HFFc6 (cell line): ENCODE measurements at places on chromosomes 3 and 15.

DNA sequence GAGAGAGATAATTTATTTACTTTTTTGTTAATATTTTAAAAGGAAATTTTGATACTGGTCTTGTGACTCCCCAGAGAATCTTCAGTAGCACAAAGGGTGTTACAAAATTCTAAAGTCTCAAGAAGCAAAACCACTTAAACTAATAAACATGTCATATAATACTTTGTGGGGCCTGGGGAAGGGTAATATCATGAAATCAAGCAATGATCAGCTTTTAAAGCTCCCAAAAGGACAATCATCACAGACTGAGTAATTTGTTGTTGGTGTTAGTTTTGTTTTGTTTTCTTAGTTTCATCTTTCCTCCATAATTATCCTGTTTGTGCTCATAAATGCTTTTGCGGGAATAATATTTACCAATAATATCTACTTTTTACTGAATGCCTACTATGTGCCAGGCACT is 55.0 kb downstream of the TMEM212 start:
- no peak for DNase-seq

DNA sequence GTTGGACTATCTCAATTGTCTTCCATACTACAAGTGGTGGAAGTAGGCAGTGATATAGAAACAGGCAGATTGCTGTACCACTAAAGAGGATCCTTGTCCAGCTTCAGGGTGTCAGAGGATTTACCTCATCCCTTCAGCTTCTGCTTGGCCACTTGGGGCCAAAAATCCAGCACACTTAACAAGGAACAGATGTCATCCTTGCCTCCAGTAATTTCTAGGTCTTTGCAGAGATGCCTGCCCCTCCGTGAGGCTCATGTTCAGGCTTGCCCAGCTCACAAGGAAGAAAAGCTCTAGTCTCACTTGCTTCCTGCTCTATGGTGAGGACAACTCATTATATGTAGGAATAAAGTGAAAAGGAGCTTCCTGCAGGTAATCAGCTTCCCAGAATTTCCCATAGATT is 510.3 kb downstream of the EPHA3 start:
- DNase-seq: no peak

DNA sequence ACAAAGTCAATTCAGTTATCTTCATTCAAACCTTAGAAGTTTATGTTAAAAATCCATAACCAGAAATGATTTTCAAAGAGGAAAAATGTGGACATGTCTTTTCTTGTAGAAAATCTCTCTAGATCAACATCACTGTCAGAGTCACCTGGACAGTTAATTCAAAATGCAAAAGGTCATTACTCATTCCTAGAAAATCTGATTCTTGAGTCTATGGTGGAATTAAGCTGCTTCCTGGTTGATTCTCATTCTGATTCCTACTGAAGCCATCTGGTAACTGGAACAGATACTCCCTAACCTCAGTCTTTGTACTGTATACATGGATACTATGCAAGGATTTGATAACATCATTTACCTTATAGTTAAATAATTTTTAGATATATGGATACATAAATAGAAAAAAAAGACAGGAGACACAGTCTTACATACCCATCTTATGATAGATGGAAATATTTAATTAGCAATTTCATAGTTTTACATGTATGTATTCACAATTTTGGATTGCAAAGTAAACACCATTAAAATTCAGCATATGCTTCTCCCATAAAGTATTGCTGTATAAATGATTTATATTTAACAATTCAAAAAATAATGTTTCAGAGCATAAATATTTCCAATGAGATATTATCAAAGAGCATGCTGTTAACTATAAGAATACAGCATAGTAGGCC is 693.2 kb upstream of the CCDC54 start:
- no peak for DNase-seq

- no peak for DNase-seq
Measured at GRCh38 chr3:189038773-189039745, 132.7 kb upstream of the TPRG1 start.

DNA sequence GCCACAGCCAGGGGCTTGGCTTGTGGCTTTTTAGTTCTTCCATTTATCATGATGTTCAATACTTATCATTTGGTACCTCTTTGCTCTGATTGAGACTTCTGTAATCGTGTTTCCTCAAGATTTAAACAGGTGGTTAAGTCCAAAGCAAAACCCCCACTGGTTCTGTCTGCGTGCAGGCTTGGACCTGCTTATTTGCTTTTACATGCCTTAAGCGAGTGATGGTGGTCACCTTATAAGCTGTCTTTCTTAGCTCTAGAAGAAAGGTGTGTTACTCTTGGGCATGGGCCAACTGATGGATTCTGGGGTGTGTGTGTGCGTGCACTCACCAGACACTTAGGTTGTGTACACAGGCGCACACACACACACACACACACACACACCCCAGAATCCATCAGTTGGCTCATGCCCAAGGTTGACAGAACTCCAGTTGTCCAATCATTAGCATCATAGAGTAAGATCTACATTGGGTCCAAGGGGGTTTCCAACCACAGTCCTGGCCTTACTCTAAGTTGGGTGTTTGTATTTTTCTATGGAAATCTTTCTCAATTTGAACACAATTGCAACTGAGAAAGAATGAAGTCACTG is 1.2 kb downstream of the MYZAP start:
- DNase-seq: no peak

GRCh38 chr15:76376816-76377215 is 40.2 kb downstream of the ISL2 start:
- no peak for DNase-seq

- DNase-seq: peak; percentile 22
Measured at GRCh38 chr15:29736744-29737020, 85.6 kb downstream of the TJP1 start.

DNA sequence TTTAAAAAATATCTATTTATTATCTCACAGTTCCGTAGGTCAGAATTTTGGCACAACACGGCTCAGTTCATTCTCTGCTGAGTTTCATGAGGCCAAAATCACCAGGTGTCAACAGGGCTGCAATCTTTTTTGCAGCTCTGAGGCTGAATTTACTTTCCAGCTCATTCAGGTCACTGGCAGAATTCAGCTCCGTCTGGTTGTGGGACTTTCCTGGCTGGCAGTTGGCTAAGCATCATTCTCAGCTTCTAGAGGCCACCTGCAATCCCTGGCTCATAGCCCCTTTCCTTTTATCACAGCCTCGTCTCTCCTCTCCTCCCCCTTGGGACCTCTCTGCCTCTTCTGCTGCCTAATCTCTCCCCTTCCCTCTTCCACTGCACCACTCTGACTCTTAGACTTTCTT is 174.0 kb upstream of the WNT5A start:
- DNase-seq: no peak

- DNase-seq: no peak
Measured at GRCh38 chr15:89070197-89071124, 17.8 kb upstream of the ABHD2 start.

DNA sequence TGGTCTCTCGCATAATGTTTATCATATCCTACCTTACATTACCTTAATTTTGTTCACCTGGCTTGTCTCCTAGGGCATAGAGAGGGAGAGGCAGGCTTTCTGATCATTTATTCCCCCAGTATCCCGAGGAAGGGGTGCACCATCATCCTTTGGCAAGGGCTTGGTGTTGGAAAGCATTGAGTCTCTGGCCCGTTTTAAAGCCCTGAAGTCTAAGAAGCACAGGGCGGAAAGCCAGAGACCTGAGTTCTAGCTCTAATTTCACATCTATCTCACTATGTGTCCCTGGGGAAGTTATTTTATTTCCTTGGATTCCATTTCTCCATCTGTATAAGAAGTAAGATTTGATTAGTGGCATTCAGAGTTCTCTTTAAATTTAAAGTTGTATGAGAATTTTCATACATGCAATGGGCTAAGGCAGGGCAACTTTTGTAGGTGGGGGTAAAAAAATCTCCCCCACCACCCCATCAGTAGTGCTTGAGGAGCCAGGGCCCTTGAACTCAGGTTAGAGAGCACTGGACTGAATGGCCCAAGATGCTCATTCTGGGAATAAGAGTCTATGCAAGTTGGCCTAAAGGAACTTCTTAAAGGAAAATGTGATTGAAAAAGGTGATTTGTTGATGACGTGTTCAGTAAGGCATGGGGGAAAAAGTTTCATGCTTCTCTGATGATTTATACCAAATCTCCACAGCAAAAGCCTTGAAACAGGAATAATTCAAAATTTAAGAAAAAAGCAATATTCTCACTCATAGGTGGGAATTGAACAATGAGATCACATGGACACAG is 10.1 kb downstream of the TMC3 start:
- DNase-seq: no peak

DNA sequence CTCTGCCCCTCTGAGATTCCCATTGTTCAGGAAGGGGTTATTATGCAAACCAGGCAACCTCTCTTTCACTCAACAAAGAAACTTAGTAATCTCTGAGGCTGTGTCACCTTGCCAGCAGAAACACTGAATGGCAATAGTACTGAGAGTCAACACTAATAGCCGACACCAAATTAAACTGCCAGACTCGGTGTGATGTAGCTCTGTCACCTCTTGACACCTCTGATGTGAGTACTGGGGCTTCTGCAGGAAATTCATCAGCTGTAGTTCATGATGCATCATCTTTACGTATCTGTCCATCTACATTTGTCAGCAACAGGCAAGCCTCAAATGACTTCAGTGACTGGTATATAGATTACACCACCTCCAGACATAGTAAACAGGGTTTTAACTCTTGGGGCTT is 65.0 kb upstream of the ONECUT1 start:
- DNase-seq: no peak

- DNase-seq: no peak
Measured at GRCh38 chr15:39499042-39499441, 81.8 kb upstream of the THBS1 start.

DNA sequence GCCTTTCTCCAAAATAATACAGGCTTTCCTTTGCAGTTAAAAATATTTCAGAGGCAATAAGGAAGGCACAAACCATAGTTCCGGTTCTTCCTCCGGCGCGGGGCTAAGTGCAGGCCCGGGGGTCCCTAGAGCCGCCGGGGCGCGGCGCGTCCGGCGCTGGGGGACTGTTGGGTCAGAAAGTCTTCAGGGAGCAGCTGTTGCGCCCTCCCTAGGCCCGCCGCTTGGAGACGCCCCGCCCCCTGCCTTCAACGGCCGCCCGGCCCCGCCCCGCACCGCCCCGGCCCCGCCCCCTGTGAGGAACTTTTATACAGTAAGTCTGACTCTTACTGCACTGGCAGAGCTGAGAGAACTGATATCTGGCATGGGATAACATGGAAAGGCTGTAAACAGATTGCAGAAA is 283.1 kb upstream of the ARL6 start:
- no peak for DNase-seq

- DNase-seq: no peak
Measured at GRCh38 chr15:98493966-98494511, 154.3 kb upstream of the IGF1R start.

DNA sequence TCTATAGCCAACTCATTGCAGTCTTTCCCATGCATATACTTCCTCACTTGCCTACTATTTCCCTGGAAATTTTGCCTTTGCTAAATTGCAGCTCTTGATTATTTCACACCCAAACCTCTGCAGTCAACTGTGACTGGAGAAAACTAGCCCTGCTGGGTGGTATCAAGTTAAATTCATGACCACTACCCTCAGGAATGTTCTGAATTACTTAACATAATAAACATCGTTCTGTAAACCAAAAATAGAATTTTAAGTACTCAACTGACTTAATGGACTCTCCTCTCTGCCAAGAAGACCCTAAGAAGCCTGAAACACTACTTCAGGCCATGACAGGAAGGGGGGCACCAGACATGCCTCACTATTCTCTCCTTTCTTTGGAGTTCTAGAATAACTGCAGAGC is 1278.0 kb upstream of the GBE1 start:
- DNase-seq: no peak

GRCh38 chr3:12938258-12938711 is 96.9 kb upstream of the RPL32 start:
- no peak for DNase-seq

DNA sequence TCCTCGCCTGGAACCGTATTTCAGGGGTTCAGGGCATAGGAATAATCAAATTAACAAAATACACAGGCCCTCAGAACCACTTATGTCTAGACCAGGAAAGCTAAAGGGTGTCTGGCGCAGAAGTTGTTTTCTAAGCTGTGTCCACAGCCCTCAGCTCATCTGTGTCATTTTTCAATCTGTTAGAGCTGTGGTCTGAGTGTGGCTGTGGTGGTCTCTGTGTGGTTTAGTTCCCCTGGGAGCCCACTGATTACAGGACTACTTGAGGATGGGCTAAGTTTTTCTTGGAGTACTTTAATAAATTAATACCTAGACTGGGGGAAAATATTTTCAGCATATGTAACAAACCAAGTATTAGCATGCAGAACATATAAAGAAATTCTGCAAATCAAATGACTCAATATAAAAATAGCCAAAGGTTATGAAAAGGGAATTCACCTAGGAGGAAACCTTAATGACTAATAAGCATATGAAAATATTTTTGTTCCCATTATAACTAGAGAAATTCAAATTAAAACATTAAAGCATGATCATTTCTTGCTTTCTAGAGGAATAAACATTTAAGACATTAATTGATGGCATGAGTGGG is 186.3 kb downstream of the SATB1 start:
- DNase-seq: no peak

DNA sequence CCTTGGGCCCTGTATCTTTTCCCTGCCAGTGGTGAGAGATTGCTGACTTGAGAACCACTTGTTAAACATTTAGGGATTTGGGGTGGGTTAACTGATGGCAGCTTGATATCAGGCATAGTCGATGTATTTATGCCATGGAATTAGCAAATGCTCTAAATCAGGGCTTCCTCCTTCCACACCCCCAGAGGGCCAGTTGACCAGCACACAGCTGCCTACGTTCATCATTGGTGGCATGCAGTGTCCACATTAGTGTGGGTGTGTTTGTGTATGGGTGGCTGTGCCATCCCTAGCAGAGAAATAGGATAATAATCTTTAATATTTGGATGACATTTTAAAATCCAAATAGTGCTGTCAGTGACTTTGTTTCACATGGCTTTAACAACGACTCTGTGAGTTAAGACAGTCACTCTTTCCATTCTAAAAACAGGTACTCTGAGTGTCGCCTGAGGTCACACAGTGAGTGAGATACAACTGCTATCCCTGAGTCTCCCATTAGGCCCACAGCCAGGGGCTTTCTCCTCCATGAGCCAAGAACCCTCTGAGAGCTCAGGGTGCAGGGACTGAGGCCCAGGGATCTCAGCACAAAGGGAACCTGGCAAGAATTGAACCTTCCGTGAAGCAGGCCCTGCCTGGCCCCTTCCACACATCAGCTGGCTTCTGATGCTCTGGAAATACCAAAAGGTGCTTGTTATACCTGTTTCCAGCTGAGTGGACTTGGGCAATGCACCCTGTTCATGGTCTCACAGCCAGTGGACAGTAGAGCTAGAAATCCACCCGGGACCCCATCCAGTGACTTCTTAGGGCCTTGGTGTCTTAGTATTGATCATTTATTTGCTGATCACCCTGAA is 4.3 kb upstream of the LTF start:
- DNase-seq: no peak

GRCh38 chr15:74213858-74214284 is 11.3 kb upstream of the STRA6 start:
- DNase-seq: no peak
